ENCODE measurements at places on chromosomes 7 and 10.

DNA sequence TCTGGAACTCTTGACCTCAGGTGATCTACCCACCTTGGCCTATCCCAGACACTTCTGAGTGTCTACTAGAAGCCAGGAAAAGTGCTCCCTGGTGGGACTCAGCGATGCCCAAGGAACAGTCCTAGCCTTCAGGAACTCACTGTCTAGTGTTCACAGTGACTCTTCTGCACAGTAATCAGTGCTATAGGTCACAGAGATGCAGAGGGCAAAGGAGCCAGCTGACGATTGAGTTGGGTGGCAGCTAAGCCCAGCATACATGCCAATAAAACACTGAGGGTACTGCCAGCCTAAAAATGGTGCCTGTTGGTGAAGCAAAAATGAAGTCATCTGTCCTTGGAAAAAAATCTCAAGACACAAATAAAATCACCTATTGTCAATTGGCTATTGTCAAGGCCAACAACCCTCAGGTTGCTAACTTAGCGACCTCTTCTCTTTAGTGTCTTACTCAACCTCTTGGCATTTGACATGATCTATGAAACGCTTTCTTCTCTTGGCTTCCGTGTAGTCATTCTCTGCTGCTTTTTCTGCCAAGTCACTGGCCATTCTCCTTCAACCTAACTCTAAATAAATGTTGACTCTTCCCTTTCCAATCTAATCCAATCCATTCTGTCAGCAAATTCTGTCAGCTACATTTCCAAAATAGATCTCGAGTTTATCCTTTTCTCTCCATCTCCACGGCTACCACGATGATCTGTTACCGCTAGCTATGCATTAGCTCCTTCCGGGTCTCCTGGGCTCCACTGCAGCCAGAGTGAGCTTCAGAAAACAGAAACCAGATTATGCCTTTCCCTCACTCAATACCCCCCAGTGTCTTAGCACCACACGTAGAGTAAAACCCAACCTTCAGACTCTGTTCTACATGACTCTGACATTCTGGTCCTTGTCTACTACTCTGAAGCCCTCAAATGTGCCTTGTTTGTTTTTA is 99.2 kb downstream of the ATXN7L1 start:
- DNase-seq = no peak

GRCh38 chr7:6607651-6608051 is 7.8 kb upstream of the ZNF853 start:
- DNase-seq = no peak

DNA sequence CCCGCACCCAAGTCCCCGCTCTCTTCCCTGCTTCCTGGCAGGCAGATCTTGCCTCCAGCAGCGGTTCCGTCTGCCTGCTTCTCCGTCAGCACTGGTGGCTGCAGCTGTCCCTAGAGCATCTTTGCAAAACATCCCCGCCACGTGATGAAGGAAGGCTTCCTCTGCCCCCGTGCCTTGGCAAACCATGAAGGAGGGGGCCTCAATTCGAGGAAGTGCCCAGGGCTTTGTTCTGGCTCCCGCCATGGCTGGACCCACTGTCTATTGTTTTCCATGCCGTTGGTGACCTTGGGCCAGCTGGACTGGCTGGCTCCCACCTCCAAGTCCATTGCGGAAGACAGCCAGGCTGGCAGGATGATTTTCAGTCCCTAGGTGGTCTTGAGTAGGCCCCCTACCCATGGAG is 13.2 kb upstream of the AQP1 start:
- no peak for DNase-seq

GRCh38 chr7:152520861-152521302 is 85.1 kb upstream of the KMT2C start:
- no peak for DNase-seq

DNA sequence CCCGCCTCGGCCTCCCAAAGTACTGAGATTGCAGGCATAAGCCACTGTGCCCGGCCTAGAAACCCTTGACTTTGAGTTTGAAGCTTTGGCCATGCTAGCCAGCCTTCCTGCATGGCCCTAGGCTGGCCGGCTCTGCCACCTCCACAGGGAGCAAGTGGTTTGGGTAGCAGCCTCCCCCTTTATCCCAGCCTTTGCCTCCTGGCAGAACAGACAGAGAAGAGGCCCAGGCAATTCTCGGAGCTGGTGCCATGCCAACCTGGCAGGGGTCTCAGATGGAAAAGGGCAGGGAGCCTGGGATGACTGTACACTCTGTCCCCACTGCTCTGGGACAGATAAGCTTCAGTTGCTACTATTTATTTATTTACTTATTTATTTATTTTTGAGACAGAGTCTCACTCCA is 39.4 kb downstream of the SRRM3 start:
- DNase-seq = no peak

DNA sequence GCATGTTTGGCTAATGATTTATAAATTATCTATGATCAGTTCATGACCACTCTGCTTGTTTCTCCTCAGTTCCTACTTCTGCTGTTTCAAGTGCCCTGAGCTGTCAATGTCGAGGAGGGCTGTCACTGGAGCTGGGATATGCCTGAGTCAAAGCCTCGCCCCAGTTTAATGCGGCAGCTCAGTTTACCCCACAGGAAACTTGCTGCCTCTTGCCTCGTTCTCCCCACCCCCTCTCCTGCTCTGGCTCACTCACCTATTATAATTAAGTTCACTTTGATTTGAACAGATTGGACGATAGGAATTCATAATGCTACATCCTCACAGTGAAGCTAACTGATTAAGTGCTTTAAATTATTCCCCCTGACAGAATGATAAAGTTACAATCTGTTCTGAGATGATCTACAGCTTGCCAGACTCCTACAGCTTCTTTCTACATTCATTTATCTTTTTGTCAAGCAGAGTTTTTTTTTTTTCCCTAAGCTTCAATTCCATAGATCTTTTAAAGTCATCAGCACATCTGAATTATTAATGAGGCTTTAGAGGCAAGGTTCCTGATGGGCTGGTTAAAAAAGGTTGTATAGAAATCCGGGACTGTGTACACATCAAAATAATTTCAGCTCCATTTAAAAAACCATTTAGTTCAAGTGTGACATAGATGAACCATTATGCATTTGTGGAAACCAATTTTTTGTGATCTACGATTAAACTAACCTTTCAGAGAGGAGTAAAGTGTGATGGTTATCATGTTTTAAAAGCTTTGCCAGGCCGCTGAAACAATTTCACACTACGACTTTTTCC is 758.3 kb downstream of the KCNMA1 start:
- no peak for DNase-seq
